ENCODE measurements at places on chromosomes 1 and 21.

DNA sequence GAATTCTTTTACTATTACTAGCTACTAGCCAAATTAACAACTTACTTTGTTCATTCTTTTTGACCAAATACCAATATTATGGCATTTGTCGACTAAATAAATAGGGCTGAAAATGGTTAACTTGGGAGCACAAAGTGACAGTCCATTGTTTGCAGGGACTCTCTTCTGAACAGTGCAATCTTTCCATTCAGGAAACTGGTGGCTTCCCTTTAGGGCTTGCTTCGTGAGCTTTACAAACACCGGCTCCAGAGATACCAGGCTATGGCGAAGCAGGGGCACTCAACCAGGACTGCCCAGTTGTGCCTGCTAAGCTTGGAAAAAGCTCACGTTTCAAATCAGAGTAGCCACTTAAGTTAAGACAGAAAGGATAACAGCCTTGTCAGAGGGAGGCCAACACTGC lies 12.3 kb downstream of the RAB42 start:
- DNase-seq: no peak

DNA sequence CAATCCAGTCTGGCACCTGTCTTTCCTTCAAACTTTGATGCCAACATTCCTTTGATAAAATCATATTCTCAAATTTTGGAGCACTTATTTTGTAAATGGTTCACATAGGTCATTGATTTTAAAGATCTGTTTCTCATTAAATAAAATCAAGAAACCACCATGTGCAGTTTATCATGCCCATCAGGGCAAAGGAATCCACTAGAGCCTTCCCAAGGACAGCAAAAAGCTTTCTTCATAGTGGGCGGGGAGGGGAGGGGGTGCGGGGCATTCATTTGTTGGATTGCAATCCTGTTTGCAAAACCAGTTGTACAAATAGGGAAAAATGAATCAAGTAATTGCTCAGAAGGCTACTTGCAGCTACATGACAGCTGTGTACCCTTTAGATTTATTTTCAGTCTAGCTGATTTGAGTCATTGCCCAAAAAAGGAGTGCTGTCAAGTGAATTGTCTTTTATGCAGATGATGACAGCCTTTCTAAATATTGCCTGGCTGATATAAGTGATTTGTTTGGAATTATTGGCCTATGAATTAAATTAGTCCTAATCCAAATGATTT lies 23.0 kb downstream of the LRRC8B start:
- no peak for DNase-seq

- DNase-seq: no peak
These were observed 99.0 kb upstream of the SOD1 start for GRCh38 chr21:31560479-31560878.

- DNase-seq: no peak
These were observed 93.4 kb upstream of the KCNE2 start for GRCh38 chr21:34270411-34270810.

- DNase-seq: no peak
These were observed 2.9 kb downstream of the IPO13 start for GRCh38 chr1:43949678-43950077.

Data from coronary artery (tissue), 2 donors.